Stimulated activated CD4-positive, alpha-beta T cell treated with anti-CD3 and anti-CD28 coated beads, Interleukin-1b, Interleukin-23, amount 100 ng/mL, for 1 hour (primary cell): ENCODE measurements at places on chromosomes 13 and 19.

- DNase-seq = no peak
Measured at GRCh38 chr13:104869501-104869900, 1666.0 kb downstream of the EFNB2 start.

GRCh38 chr13:24617256-24618010 lies 62.8 kb upstream of the ATP12A start:
- DNase-seq = no peak

- DNase-seq = no peak
Measured at GRCh38 chr13:40238761-40239160, 427.7 kb downstream of the FOXO1 start.

DNA sequence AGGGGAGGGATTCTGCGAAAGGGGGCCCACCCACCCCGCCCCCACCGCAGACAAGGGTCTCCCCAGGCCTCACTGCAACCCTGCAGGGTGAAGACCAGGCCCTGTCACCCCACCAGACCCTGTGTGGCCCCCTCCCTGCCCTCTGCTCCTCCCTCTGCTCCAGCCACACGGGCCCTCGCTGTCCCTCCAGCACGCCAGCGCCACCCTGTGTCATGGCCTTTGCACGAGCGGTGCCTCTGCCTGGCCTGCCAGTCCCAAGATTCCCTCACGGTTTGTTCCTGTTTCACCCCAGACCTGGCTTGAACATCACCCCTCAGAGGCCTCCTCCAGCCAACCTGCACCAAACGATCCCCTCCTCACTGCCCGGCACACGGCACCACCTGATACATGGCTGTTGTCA lies 27.3 kb downstream of the PIP5K1C start:
- no peak for DNase-seq

DNA sequence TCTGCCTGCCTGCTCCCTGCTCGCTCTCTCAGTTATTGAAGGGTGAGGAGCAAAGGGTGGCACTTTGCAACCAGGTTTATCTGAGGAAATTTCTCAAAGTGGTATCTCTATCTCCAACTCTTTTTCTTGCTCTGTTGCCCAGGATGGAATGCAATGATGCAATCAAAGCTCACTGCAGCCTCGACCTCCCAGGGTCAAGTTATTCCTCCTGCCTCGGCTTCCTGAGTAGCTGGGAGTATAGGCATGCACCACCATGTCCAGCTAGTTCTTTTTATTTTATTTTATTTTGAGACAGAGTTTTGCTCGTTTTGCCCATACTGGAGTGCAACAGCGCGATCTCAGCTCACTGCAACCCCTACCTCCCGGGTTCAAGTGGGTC lies 4.9 kb downstream of the ACTMAP start:
- no peak for DNase-seq

DNA sequence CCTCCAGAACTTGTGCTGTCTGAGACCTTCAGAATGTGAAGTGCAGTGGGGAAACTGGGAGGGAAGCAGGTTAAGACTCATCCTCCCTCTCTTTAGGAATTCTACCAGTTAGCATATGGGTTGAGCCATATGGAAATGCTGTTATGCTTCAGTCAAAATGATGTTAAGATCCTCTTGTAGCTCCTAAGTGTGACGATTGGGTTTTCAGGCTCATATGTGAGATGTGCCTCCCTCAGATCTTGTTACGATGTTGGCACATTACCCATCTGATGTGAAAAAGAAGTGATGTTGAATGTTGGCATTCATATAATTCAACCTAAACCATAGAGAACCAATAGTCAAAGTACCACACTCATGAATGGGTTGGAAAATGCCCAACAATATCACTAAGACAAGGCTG lies 67.8 kb upstream of the IPO5 start:
- no peak for DNase-seq

DNA sequence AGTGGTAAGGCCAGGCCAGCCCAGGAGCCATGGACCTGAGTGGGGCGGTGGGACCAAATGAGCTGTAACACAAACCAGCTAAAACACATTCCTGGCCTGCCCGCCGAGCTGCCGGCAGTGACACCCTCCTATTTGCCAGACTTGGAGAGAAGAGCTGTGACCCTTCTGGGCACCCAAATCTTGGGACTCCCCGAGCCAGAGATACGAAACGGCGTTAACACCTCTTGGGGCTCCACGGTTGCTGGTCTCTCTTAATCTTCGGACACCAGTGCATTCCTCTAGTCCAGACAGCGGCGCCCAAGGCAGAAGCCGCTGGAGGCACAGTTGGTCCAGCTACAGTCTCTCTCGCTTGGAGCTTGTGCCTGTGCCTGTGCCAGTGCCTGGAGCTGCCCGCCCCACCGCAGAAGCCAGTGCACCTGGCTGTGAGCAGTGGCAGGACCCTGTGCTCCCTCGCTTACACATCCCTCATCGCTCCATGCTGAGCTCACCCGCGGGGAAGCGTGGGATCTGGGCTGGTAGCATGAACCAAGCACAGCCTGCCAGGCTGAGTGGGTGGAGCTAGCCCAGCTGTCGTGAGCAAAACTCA lies 147.2 kb upstream of the KLHL1 start:
- no peak for DNase-seq

DNA sequence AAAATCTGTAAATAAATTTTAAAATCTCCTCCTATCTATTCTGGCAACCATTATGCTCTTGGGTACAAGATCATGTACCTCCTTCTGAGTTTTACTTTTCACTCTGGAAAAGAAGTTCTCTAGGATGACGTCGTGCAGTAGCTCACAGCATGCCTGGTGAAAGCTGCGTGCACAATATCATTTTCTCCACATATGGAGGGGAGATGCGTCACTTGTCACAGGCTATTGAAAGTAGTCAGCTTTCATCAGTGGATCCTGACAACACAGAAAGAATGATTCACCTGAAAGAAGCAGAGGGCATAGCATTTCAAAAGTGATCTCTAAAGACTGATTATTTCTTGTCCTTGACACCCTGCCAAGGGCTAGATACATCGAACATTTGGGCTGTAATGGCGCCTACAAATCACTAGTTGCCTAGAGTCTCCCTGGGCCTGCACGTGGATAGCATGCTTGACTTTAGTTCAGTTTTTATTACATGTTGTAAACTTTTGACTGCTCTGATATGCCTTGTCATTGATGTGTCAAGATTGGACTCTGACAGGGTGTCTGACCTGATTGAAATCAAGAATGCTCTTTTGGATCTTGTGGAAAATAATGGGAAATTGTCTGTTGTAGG lies 1365.6 kb downstream of the OLFM4 start:
- no peak for DNase-seq

DNA sequence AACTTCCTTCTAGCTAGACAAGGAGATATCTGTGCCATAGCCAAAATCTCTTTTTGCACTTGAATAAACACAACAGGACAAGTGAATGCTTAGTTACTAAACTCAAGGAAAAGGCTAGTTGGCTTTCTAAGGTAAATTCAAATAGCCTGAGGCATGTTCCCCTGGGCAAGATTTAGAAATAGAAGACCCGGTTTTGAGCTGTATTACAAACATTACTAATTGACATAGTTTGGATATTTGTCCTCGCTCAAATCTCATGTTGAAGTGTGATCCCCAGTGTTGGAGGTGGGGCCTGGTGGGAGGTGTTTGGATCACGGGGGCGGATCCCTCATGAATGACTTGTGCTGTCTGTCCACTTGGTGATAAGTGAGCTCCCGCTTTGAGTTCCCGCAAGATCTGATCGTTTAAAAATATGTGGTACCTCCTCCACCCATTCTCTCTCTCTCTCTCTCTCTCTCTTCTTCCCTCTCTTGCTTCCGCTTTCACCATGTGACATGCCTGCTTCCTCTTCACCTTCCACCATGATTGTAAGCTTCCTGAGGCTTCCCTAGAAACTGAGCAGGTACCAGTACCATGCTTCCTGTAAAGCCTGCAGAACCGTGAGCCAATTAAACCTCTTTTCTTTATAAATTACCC lies 3.9 kb upstream of the KBTBD6 start:
- no peak for DNase-seq

- DNase-seq = no peak
Measured at GRCh38 chr13:97855570-97856303, 97.7 kb upstream of the IPO5 start.

- no peak for DNase-seq
Measured at GRCh38 chr13:46478651-46479050, 74.3 kb upstream of the LRCH1 start.

GRCh38 chr13:85261757-85262346 lies 537.4 kb downstream of the SLITRK6 start:
- no peak for DNase-seq

- no peak for DNase-seq
Measured at GRCh38 chr13:27006519-27007161, 165.0 kb downstream of the USP12 start.

DNA sequence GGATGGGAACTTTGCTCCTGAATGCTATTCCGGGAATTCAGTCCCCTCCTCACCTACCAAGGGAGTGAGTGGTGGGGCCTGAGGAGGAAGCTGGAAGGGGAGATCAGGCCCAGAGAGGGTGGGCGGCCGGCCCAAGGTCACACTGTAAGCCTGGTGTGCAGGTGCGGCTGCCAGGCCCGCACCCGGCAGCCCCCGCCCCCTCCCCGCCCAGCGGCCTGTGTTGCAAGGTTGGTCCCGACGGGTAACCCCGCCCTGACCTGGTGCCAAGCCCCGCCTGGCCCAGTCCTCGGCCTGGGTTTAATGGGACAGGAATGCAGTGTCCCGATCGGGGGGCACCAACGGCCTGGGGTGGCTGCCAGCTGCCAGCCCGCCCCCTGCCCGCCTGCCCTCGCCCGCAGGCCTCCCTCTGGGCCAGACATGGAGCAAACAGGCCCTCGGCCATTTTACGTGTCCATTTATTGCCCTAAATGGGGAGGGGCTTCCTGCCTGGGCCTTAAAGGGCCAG lies 5.5 kb downstream of the ZBTB7A start:
- no peak for DNase-seq

- DNase-seq = no peak
Measured at GRCh38 chr13:45690636-45691035, 11.5 kb upstream of the CBY2 start.

GRCh38 chr13:97904059-97904458 lies 49.4 kb upstream of the IPO5 start:
- no peak for DNase-seq

DNA sequence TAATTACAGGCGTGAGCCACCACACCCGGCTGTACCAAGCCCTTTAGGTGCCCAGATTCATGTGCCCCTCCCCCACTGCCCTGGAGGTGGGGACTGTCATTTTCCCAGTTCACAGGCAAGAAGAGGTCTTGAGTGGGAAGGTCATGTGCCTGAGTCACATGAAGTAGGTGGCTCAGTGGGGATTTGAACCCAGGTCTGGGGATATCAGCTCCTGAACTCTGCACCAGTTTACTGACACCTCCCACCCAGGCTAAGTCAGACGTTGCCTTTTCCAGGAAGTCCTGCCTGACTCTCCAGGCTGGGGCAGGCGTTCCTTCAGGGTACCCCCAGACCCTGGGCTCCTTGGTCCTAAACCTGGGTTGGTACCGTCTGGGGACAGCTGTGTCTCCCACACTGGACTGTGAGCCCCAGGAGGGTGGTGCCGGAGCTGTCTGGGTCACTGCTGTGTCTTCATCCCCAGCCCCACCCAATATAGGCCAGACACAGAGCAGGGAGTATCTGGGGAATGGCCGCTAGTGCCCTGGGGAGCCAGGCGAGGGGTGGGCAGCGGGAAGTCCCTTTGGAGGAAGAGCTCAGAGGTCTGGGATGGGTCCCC lies 8.6 kb downstream of the VASP start:
- DNase-seq = no peak

- DNase-seq = no peak
Measured at GRCh38 chr13:20728579-20729311, 25.2 kb downstream of the IL17D start.

DNA sequence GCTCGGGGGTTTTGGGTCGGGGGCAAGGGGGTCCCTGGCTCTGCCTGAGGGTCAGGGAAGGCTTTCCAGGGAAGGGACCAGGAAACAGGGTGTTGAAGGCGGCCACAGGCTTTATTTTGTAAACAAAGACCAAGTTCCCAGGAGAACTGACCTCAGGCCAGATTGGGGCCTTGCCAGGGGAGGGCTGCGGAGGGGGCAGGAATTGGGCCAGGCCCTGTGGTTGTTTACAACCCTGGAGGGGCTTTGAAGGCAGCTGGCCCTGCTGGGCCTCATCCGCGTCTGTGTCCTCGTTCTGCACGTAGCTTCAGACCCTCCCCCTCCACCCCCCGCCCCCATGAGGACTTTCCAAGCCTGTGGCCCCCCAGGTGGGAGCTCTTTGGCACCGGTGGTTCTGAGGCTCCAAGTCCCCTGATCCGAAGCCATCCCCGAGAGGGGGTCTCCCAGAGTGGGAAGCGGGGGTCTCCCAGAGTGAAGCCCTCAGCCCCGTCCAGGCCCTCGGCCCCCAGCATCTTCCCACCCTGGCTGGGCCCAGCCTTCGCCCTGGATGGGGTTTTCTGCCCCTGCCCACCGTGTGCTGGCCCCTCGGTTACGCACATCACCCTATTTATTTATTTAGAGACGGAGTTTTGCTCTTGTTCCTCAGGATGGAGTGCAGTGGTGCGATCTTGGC lies 13.5 kb upstream of the BSG start:
- no peak for DNase-seq

GRCh38 chr19:58570770-58571574 lies 2.2 kb downstream of the MZF1 start:
- DNase-seq = no peak

GRCh38 chr13:28739376-28739775 lies 20.6 kb upstream of the SLC46A3 start:
- no peak for DNase-seq

GRCh38 chr13:97878431-97879375 lies 74.8 kb upstream of the IPO5 start:
- DNase-seq = no peak

GRCh38 chr19:32877323-32877912 lies 7.9 kb upstream of the SLC7A9 start:
- DNase-seq = no peak

- DNase-seq = no peak
Measured at GRCh38 chr13:25608181-25608580, 236.4 kb downstream of the ATP8A2 start.

DNA sequence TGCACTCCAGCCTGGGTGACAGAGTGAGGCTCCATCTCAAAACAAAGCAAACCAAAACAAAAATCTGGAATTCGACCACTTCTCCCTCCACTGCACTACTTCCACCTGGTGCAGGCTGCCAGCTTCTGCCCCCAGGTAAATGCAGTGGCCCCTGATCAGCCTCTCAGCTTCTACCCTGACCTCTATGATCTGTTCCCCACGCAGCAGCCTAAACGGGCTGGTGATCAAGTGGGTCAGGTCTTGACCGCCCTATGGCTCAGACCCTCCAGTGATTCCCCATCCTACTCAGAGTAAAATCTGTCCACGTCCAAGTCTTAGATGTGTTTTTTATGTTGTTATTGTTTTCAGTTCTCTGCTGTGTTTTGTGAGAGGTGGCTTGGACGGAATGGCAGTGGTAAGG lies 163.9 kb downstream of the KCTD15 start:
- DNase-seq = no peak

- DNase-seq = no peak
Measured at GRCh38 chr19:38281811-38282566, 17.6 kb downstream of the SPINT2 start.

- no peak for DNase-seq
Measured at GRCh38 chr19:41373993-41374392, 2.3 kb upstream of the TMEM91 start.
